ENCODE measurements at places on chromosomes 7 and 10.

DNA sequence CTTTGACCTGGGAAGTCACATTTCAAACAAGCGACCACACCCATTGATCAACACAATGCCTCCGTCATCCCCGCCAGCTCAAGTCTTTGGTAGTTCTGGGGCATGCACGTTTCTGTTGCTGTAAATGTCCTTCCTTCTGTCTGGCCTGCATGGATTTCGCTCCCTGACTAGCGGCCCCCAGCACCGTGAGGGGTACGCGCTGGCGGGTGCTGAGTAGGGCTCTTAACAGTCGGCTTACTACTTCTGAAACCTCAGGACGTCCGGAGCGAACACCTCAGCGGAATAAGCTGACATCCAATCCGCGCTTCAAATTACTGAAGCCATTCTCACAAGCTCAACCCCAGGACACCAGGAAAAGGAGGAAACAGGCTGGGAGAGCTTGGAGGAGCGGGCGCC, 505 bp downstream of the NUDCD3 start:
- peak; percentile 24 for DNase-seq

- no peak for DNase-seq
These were observed 64.1 kb downstream of the SRI start for GRCh38 chr7:88155756-88156155.

GRCh38 chr7:28041508-28042314, 138.9 kb downstream of the JAZF1 start:
- DNase-seq, result peak; percentile 27

GRCh38 chr10:122286867-122287266, 15.8 kb downstream of the BTBD16 start:
- DNase-seq, result no peak

- DNase-seq, result peak; percentile 91
These were observed 69.7 kb upstream of the TNS3 start for GRCh38 chr7:47651355-47652317.

DNA sequence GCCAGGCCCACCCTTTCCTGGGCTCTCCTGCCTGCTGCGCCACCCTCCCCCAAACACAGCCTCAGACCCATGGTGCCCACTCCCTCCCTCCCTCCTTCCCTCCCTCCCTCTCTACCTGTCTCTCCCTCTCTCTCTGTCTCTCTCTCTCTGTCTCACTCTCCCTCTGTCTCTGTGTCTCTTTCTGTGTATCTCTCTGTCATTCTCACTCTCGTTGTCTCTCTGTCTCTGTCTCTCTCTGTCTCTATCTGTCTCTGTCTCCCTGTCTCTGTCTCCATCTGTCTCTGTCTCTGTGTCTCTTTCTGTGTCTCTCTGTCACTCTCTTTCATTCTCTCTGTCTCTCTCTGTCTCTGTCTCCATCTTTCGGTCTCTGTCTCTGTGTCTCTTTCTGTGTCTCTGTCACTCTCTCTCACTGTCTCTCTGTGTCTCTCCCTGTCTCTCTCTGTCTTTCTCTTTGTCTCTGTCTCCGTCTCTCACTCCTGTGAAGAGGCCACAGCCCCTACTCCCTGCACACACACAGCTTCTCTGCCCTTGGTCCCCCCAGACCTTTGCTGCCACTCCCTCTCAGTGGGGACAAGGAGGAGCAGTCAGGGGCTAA, 51.5 kb downstream of the CALML3 start:
- DNase-seq, result no peak

GRCh38 chr10:69639291-69640195, 9.5 kb downstream of the FAM241B start:
- DNase-seq, result peak; percentile 78

- DNase-seq, result no peak
These were observed 120.6 kb downstream of the ZWINT start for GRCh38 chr10:56240471-56240870.

DNA sequence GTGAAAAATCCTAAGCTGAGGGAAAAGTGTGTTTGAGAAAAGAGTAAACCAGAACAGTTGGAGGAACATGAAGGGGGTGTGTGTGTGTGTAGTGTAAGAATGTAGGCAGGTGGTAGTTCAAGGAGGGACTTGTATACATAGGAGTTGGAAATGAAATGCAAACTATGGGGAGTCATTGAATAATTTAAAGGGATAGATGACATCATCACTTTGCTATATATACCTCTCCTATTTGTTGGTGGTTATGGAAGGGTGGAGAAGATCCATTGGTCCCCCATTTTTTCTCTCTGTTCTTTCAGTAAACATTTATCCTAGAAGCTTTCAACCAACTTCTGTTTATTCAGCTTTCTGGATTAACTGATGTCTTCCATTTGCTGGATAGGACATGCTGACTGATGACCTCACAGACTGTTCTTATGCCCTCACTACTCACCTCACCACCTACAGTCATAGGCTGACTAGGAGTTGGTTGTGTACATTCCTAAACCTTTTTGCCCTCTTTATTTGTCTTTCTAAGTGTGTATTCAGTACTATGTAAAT, 20.8 kb downstream of the PPP1R9A start:
- DNase-seq, result no peak

- DNase-seq, result no peak
These were observed 527.6 kb upstream of the SORCS1 start for GRCh38 chr10:107692072-107692471.

DNA sequence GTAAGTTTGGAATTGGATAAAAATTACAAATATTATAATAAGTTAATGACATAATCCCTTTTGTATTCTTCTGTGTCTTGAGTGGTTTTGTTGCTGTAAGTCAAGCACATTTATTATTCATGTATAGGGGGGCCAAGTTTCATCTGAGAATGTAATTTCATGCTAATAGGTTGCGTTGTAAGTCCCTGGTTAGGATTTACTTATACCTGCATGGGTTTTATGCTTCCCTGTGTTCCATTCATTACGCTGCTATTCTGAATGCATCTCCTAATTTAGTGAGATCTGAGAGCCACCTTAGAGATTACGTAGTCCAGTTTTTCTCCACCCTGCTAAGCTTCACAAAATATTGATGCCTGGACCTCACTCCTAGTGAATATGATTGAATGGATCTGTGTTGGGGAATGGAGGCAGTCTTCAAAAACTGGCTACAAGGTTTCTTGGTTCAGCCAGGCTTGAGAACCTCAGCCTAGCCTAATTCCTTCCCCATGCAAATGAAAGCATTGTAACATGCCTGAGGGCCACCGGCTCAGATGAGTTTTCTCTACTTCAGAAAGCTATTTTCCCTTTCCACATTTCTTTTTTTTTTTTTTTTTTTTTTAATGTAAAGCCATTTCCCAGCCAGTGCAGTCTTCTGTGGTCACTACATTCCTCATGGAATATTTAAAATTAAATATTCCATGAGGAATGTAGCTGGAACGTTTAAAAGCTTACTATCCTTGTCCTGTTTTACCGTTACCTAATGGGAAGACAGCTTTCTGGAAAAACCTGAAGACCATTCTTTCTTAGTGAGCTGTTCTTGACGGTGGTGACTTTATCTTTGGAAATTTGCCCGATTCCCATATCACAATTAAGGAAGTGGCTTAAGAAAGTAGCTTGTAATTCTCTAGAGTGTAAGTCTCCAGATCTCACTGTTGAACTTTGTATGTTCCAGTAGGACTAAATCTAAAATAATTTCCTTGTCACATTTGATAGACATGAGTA, 16.0 kb downstream of the PAPSS2 start:
- no peak for DNase-seq

GRCh38 chr7:136971776-136972175, 103.3 kb downstream of the CHRM2 start:
- DNase-seq, result no peak

- peak; percentile 32 for DNase-seq
These were observed 598 bp downstream of the MCMBP start for GRCh38 chr10:119871881-119872609.

DNA sequence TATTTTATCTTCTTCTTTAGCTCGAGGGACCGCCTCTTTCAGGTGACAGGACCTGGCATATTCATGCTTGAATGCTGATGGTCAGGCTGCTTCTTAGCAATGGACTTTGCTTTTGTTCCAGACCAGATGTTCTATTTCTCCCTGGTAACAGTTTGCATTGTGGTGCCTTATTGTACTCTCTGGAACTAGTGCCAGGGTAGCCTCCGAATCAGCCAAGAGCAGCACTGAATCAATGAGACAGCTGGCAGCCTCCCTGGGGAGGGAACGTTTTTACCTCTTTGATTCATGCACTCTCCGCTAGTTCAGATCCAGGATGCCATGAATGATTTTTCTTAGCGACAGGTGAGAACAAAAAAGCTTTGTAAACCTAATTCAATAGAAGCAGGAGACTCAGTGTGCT, 54.1 kb upstream of the NXPH1 start:
- no peak for DNase-seq

- no peak for DNase-seq
These were observed 62.6 kb downstream of the CLIP2 start for GRCh38 chr7:74351836-74352235.

DNA sequence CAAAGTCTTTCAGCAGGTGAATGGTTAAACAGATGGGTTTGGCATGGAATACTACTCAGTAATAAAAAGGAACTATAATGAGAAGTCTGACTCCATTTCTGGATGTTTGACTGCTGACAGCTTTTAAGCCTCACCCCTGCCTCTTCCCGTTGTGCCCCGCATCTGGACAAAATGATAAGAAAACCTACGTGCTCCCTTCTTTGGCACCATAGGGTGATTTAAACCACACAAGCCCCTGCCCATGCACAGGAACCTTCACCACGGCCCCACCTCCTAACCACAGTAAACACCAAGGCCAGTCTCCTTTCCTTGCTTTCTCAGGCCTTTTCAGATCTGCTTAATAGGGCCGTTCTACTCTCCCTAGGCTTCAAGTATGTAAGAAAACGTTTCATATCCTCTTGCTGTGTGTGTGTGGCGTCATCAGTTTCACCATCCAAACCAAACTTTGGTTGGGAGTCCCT, 47.1 kb upstream of the UBN2 start:
- no peak for DNase-seq

DNA sequence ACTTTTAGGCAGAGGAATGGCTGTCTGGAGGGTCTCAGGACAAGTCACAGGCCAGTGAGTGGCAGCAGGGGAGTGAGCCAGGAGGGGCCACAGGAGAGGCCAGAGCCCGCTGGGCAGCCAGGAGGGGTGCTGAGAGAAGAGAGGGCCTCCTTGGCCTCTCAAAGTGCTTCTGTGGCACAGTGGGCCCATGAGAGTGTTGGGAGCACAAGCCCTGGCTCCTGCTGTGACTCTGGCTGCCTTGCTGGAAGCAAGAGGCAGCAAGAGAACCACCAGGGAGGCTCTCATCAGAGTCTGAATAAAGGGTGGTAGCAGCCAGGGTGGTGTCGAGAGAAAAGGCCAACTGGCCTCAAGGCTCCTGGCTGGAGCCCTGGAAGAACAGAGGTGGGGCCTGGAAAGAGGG, 91.1 kb downstream of the VOPP1 start:
- no peak for DNase-seq

GRCh38 chr7:30281791-30282190, 2.6 kb upstream of the ZNRF2 start:
- DNase-seq, result no peak

- no peak for DNase-seq
These were observed 90.5 kb upstream of the SVIL start for GRCh38 chr10:29725133-29725720.

GRCh38 chr7:105224884-105225651, 163.7 kb downstream of the SRPK2 start:
- DNase-seq, result peak; percentile 72

DNA sequence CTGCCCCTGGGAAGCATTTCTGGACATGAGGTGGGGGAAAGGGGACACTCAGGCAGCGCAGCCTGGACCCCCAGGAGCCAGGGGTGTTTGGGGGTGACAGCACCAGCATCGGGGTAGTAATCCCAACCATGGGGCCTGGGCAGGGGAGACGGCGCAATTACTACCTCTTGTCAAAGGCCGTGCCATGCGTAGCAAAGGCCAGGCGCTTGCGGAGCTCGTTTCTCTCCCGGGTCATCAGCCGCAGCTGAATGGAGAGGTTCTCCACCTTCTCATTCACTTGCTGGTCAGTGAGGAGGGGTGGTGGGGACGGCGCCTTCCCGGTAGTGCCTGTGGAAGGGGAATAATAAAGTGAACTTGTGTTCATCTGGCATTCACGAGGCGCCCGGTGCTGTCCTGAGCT, 70.0 kb downstream of the DLG5 start:
- DNase-seq, result no peak

DNA sequence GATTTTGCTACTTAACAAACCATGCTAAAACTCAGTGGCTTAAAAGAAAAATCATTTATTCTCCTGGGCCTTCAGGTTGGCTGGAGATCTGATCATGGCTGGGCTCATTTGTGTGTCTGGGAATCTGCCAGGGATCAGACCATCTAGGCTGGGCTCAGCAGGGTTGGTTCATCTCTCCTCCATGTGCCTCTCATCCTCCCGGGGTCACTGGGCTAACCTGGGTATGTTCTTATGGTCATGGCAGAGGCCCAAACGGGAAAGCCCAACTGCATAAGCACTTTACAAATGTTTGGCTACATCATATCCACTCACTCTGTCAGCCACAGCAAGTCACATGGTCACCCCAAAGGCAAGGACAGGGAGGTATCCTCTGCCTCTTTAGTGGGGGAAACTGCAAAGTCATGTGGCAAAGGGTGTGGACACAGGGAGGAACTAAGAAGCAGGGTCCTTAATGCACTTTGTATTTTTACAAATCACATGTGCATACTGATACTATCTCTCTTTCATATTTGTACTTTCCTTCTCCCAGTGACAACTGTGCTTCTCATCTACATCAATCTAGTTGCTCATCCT, 231.4 kb downstream of the BUB3 start:
- DNase-seq, result no peak

GRCh38 chr7:112036071-112036470, 170.1 kb downstream of the DOCK4 start:
- DNase-seq, result no peak

GRCh38 chr10:43845121-43845520, 196.4 kb upstream of the ZNF32 start:
- no peak for DNase-seq

DNA sequence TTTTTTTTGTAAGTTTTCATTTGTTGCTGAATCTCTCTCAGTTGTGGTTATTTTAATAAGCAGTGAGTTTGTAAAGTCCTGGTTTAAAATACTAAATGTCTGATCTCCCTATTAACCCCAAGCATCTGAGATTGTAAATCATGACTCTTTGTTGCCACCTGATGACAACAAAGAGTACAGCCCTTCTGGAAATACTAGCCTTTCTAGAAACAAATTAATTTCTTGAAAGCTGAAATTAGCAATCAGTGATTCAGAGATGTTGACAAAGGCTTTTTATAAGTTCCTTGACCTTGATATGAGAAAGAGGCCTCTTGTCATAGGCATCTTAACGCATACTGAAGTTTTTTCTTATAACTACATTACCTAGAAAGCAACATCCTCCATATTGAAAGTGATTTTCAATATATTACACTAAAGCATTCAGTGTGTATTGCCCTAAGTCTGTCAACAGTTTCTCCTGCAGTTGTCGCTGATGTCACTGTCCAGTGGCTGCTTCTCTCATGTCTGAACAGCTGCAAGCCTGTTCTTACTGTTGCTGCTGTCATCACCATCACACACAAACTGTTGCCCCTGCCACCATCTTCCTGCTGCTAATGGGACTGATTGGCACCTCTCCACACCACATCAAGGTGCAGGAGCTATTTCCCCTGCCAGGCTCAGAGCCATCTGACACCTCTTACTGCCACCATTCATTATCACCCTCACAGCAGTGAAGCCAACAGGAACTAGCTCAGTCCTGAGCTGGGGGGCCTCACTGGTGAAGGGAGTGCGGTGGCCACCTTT, 95.1 kb upstream of the LRGUK start:
- no peak for DNase-seq

GRCh38 chr10:44832595-44833390, 78.3 kb upstream of the TMEM72 start:
- DNase-seq, result no peak

GRCh38 chr10:52314822-52315552, 906 bp downstream of the DKK1 start:
- peak; percentile 50 for DNase-seq

GRCh38 chr10:125955766-125956165, 59.4 kb downstream of the FANK1 start:
- DNase-seq, result no peak

All from hepatic stellate cell (primary cell).